Activated T-cell treated with anti-CD3 and anti-CD28 coated beads, Interleukin-2, amount 50 U/mL, for 72 hours (primary cell): ENCODE measurements at places on chromosomes 1 and 21.

DNA sequence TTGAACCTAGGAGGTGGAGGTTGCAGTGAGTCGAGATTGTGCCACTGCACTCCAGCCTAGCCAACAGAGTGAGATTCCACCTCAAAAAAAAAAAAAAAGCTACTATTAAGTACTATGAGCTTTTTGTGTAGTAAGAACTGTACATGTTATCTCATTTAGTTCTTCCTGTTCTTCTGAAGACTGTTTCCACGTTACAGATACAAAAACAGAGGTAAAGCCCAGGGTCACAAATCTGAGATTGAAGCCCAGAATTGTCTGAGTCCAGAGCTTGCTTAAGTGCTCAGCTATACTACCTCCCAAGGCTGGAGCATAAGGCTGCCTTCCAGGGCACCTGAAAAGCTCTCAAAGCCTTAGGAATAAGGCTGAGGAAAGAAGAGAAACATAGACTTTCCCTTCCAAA lies 2.9 kb downstream of the FABP3 start:
- DNase-seq = no peak

- no peak for DNase-seq
Observed at GRCh38 chr1:7469255-7469938, 301.7 kb upstream of the VAMP3 start.

DNA sequence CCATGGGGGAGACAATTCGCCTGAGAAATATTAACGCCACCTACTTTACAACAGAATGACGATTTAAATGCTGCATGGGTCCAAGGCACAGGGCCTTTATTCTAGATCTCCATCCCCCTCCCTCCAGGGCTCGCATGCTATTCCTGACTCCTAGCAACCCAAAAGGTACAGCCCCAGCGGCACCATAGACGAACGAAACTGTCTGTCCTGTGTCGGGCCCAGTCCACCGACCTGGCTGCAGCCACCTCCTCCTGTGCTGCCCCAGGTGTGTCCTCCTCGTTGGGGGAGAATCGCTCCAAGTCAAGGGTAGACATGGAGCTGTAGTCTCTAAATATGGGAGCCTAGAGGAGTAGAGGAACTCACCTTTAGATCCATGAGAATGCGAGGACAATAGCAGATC lies 196.5 kb downstream of the TOMM20 start:
- no peak for DNase-seq

DNA sequence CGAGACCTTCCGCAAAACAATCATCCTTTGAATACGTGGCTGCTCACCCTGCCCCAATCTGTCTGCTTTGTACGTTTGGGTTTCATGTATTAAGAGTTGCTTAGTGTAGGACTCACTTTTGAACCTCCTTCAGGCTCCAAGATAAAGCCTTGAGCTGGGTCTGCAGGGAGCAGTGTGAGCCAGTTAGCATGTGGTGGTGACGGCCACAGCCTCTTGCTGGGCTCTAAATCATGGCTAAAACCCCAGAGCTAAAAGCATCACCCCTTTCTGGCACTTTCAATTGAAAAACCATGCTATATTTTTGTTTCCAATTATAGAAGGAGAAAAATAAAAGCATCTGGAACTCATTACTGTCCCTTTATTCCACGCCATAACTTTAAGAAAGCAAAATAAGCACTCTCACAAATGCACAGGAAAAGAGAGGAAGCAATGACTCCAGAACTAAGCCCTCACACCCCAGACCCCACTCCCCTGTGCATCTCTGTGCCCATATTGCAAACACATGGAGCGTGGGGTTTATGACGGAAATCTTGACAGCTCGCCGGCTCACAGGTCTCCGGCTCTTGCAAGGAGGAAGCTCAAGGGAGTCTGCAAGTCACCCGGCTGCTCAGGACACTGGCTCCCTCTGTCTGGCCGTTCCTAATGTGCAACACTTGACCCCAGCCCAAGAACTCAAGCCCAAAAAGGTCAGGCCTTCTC lies 135.5 kb downstream of the MIS18A start:
- DNase-seq = no peak

GRCh38 chr1:15410884-15411245 lies 1.2 kb downstream of the EFHD2 start:
- DNase-seq = peak; percentile 25

DNA sequence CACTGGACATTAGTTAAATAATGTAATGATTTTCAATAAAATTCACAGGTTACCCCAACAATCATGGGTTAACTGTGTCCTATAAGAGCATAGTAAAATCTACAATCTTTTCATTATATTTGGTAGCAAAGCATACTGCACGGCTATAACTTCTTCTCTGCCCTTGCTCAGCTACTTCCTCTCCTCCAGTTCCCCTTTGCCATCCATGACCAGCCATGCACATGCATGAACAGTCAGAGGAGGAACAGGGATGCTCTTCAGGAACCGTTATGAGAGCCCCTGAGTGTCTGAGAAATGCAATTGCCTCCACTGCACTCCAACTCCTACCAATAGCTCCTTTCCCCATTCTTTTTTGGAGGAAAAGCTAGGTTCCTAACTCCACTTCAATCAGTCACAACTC lies 646.7 kb downstream of the LTN1 start:
- no peak for DNase-seq

DNA sequence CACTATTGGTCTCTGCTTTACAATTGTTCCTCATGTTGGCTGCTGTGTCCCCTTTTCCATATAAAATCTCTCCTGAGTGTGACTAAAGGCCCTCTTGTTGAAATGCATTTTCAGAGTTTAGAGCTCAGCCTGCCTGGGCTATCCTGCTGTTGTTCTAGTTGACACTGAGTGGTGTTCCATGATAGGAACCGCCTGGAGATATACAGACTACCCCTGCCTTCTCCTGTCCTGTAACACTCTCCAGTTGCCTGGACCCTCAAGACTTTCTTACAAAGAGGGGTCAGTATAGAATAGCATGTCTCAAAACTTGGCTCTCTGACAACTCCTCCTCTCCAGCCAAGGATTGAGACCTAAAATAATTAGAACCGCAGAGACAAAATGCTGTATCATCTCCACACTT lies 152.0 kb upstream of the POU3F1 start:
- DNase-seq = no peak

- DNase-seq = no peak
Observed at GRCh38 chr1:231049121-231049979, 9.3 kb upstream of the FAM89A start.

DNA sequence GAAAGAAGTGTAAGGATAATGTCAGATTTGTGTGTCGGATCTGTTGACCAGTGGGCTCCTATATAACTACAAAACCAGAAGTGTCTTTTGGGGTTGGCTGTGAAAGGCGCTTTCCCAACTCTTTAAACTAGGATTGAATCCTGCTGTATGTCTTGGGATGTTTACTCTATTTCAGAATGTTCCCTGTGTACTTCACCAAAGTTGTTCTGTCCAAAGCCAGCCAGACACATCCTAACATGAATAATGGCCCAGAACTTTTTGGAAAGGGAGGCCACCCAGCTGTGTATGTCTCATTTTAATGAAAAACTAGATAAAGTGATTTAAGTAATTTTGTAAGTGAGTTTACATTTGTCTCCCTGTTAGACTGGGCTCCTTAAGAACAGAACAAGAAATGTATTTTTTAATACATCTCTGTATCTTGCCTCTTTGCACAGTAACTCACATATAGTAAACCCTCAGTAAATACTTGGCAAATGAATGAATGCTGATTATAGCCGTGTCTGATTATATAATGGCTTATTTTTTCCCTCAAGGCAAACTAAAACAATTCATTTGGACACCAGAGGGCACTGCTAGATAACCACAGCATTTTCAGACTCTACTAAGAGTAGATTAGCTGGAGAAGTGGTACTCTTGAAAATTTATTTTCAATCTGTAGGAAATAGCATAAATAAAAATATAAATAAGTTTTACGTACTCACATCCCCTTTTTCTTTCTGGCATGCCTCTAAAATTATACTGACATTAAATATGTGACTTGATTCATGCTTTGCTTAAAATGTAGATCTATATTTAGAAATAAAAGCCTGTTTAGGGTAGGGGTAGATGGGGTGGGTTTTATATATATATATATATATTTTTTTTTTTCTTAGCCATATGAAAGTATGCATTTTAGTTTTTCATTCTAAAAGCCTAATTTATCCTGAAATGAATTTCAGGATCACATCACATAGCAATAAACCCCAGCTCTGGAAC lies 23.8 kb downstream of the TSEN15 start:
- DNase-seq = peak; percentile 25

DNA sequence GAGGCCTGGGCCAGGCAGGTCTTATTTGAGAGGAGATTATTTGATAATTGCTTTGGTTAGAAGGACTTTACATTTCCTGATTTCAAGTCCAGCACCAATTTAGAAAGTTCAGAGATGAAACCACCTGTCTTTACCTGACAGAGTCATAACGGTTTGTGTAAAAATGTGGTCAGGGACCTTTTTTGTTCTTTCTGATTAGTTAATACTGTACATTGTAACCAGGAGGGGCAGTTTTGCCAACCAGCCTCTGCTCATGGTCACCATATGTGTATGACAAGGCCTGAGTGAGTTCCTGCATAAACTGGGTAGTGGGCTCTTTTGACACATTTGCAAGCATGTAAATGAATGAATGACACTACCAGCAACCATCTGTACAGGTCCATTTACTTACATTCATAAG lies 55.8 kb downstream of the VANGL1 start:
- no peak for DNase-seq

GRCh38 chr1:23525558-23526250 lies 5.3 kb downstream of the E2F2 start:
- no peak for DNase-seq

- no peak for DNase-seq
Observed at GRCh38 chr1:58035523-58035922, 511.0 kb downstream of the OMA1 start.

GRCh38 chr21:36603221-36603620 lies 95.7 kb upstream of the SIM2 start:
- DNase-seq = no peak
